HAP-1 (cell line): ENCODE measurements at places on chromosomes 12 and 14.

DNA sequence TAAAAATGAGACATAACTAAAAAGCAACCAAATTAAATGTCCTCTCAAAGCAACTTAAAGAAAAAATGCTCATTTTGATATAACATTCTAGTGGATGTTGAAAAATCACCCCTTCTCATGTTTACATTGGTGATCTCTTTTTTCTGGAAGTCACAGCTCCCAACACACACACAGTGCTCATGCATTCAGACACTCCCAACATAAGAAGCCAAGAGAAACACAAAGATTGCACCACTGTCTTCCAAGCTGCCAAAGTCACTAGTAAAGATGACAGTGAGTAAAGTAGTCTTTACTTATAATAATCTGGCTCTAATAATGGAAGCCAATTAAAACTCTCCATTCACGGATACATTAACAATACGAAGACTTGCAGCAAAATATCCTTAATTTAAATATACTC, 218.4 kb downstream of the NTF3 start:
- DNase-seq = no peak

DNA sequence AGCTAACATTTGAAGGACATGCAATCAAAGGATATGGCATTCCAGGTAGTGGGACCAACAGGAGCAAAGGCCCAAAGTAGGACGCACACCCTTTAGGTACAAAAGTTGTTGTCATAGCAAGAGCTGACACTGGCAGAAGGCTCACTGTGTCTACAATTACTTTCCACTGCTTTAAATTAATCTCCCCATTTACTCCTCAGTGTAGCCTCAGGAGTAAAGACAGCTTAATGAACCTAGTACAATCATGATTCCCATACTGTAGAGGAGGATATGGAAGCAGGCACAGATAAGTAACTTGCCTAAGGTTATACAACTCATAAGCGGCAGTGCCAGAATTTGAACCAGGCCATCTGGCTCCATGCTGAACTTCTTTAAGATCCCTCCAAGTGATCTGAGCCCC, 212.9 kb upstream of the SFSWAP start:
- no peak for DNase-seq

DNA sequence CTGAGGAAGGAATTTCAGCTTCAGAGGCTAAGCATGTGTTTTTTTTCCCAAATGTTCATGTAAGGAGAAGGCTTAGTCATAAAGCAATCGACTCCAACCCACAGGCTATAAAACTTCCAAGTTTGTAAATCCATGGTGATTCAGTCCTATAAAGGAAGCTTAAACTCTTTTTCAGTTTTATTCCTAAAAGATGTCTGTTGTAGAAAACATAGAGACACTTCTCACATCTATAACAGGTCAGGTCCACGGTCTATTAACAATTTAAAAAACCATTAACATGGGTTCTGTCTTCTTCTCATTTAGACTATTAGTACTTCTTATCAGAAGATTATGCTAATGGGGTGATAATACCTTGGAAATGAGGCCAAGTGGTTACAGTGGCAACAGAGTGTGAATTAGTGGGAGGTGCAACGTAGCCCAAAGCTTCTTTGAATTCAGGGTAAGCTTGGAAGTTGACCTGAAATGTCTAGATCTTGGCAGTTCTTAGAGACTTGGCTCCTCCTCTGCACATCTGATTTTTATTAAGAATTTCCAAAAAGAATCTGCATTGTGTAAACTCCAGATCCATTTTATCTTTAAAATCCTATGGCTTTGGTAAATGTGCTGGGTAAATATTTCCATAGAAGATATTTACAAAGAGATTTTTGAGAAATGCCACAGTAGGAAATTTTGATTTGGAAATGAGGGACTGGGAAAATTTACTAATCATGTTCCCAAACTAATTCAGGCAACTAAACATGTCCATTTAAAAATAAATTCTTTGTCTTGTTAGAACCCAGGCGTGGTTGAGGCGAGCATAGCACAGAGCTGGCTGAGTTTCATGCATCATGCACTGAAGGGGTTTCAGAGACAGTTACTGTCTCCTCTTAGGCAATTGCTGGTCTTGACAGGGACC, 86.4 kb downstream of the EML1 start:
- no peak for DNase-seq

DNA sequence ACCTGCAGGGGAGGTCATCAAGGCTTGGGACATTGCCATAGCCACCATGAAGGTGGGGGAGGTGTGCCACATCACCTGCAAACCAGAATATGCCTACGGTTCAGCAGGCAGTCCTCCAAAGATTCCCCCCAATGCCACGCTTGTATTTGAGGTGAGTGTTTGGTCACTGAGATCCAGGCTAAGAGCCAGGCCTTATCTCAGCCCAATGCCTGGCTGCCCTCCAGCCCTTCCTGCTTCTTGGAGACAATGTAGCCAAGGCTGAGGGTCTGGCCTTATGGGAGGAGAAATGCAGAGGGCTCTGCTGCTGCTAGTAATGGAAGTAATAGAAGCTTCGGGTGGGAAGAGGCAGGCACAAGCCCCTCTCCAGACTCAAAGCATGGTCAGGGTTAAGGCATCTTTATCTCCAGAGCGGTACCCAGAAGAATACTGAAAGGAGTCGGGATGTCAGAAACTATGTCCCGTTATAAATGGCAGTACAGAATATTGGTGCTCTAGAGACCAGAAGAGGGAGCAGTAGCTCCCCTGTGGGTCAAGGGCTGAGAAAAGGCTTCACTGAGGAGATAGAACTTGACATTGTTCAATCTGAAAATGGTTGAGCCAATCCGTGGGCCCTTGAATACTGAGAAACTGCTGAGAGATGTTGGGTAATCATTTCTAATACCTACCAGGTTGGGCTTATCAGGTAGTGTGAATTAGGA, 3.1 kb downstream of the FKBP4 start:
- no peak for DNase-seq

- DNase-seq = no peak
Observed at GRCh38 chr12:6347367-6348338, 5.8 kb upstream of the TNFRSF1A start.

- no peak for DNase-seq
Observed at GRCh38 chr12:91271185-91271584, 88.6 kb upstream of the DCN start.

- DNase-seq = no peak
Observed at GRCh38 chr14:92994942-92995341, 72.0 kb downstream of the CHGA start.

DNA sequence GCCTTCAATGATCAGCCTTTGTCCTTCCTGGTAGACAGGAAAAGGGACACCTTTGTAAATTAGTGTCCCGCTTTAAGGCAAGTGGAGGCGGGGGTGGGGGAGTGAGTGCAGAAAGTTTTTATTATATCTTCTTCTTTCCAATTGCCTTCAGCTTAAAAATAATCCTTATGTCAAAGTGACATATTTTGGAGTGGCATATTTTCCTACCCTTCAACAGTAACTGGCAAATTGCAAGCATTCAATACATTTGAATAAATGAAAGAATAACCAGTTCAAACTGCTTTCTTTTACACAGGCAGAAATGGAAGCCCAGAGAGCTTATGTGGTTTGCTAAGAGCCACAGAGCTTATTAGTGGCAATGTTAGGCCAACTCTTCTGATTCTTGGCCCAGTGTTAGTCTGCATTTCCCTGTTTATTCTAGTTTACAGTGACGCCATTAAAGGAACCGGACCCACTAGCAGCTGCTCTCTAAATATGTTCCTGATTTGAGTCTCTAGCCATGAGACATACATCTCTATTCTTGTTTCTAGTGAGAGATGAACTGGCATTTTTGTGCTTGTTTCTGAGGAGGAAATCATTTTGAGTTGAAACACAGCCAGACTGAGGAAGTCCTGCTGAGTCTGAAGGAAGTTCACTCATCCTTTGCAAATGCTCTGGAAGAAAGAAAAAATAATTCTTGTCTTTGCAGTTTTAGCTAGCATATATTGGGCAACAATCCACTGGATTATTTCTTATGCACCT, 468.7 kb downstream of the NOVA1 start:
- DNase-seq = no peak

DNA sequence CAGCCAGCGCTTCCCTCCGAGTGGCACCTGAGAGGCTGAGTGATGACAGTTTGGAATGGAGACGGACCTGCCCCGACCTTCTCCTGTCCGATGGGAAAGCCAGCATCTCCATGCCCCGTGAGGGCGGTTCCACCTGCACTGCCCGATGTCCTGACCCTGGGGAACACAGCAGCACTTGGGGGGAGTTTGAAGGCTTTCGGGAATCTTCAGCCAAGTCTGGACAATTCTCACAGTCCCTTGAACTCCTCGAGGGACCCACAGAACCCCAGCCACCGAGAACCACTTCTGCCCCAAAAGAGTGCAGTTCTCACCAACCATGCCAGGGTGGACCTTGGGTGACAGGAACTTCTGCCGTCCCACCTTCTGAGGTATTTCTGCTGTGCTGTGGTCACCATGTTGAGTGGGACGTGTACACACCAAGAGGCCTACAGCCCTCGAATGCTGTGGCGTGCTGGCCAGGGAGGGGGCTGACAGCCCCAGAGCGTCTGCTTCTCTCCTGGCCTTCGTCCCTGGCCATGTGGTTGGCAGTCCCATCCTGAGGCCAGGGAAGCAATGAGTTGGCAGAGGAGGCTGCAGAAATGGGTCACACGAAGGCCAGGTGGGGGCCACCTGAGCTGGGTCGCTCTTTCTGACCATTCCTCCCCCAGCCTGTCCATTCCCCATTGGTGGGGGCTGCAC, 1.0 kb downstream of the CLBA1 start:
- no peak for DNase-seq

DNA sequence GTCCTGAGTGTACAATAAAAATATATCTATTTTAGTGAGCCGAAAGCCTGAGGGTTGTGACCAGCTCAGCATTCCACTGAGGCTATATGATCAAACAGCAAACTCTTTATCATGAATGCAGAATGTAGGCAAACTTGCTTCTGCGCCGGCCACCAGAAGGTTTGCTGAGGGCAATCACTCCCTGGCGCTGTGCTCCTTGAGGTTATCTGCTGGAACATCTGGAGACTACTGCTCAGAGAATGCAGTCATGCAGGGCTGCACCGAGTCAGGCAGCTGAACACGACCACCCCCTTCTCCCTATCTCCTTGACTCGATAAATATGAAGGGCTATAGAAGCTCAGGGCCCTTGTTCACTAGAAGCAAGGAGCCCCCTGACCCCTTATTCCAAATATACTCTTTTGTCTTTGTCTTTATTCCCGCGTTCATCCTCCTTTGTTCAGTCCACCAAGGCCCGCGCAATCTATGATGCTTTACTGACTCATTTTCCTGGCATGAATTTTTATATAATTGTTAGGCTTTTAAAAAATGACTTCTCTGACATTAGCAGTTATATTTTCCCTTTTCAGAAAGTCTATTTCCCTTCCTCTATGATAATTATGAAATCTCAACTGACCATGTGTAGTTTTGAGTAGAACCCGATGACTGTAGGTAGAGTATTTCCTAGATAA, 1089.3 kb downstream of the SLC16A7 start:
- DNase-seq = no peak

DNA sequence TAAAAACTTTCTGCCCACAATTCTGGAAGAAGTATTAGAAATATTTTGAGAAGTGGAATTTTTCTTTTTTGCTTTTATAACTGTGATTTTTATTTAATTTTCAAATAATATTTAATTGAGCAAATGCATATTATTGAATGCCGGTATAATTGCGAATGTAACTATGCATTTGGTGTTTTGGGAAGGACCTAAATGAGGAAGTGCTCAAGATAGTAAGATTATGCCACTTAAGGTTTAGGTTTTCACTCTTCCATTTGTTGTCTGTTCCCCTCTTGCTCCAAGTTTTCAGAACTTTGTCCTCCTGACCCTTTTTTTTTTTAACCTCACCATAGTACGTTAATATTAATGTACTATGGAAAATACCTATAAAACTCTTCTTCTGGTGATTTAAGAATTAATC, 85.8 kb downstream of the KIAA0586 start:
- no peak for DNase-seq
